ENCODE measurements at places on chromosomes 6 and 20.
A peak's percentile ranks its signal among the peaks of the same experiment; 100 is the strongest.

DNA sequence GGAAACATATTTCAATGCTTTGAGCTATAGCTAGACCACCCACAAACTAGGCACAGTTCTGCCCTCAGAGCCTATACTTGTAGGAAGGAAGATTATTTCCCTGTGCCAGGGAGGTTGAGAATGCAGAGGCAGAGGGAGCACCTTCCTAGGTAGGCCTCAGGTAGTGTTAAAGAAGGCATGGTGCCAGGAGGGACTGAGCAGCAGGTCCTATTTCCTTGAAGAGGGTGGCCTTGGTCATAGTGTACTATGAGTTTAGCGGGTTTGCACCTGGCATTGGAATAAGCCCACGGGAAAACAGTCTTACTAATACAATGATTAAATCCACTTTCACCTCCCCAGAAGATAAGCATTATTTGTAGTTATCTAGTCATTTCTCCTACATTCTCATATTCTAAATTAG lies 375.4 kb downstream of the CDKAL1 start:
- DNase-seq: no peak

GRCh38 chr6:116514111-116514510 lies 2.7 kb downstream of the CALHM5 start:
- no peak for DNase-seq

DNA sequence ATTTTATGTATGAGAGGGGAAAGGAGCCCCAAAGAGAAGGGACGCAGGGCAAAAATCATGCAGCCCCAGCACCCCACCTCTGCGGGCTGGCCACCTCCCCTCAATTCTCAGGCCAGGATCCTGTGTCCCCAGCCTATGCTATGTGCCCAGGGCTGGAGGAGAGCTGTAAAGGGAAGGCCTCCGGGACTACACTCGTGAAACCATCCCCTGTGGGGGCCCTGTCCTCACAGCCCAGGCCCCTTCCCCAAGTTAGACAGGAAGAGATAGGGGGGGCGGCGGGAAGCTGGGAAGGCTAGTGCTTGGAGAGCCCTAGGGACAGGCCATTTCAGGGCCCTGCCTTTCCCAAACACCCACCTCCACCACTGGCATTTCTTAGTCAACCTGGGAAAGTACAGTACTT lies 1.4 kb upstream of the COL11A2 start:
- DNase-seq: no peak

DNA sequence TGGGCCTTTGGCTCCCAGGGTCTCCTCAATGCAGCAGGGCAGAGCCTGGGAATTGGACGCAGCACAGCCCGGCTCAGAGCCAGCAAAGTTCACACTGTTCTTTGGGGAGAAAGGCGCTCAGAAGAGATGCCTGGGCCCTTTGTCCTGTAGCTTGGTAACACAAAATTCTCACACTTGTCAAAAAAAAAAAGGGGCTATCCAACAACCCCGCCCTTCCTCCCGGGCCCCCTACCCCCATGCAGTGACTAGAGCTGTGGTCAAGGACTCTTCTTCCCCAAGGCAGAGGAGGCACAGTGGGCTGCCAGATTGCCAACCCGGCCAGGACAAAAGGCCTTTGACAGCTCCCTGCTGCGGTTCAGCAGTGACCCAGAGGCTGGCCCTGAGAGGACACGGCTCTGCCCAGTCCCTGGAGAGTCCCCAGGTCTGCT lies 2.0 kb downstream of the NKAIN4 start:
- DNase-seq: no peak

GRCh38 chr6:18988636-18989035 lies 601.5 kb downstream of the RNF144B start:
- DNase-seq: no peak

GRCh38 chr6:121032268-121033006 lies 301.8 kb downstream of the TBC1D32 start:
- DNase-seq: no peak

DNA sequence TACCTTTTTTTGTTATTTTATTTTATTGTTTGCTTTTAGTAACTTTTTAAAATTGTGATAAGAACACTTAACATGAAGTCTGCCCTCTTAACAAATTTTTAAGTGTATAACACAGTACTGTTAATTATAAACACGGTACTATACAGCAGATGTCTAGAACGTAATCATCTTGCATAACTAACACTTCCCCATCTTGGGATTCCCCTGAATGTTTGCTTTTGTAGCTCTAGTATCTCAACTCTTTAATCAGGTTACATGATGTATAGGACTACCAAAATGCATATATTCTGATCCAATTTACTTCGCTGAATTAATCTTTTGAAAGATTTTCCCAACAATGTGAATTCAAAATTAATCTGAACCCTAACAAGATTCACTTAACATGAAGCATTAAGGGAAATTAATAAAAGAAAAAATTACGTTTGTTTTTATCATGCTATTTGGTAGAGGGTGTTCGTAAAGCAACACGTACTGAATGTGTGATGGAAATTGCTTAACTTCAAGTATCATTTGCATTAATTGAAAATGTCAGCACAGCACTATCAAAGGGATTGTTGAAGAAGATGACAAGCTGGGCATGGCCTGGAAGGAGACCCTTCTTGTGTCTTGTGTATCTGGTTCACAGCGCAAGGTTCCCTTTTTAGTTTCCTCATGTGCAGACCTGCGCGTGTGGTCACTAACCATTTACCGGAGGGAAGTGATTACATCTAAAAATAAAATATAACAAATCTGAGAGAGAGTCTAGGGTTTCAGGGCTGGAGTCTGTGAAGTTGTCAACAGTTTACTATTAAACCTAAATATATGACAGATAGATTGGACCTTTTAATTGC lies 15.2 kb downstream of the COL19A1 start:
- no peak for DNase-seq

GRCh38 chr20:55151171-55151570 lies 675.8 kb downstream of the DOK5 start:
- no peak for DNase-seq

DNA sequence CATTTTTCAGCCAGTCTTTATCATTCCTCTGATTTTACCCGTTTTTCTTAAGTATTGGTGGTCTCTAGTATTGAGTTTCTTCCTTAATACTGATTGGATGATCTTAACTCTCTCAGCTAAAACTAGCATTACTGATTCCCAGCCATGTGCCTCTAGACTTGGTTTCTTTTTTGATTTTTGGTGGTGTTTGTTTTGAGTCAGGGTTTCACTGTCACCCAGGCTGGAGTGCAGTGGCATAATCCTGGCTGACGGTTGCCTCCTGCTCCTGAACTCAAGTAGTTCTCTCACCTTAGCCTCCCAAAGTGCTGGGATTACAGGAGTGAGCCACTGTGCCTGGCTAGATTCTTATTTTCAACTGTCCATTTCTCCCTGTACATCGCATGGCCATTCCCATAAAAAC lies 24.9 kb downstream of the DPPA5 start:
- DNase-seq: no peak

DNA sequence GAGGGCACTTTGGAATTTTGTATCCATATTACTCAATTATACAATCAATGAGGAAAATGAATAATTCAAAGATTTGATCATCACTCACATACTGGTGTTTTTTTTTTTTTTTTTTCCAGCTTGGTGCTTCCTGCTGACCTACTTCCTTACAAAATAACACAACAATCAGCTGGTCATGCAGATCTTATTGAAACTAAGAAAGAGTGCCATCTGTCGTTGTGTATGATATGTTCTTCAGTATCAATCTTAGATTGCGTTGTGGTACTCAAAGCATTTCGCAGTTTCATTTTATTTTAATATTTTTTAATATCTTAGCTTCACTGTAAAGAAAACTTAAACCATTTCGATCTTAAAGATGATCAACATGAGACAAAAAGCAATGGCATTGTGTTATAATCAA lies 155.6 kb downstream of the OGFRL1 start:
- DNase-seq: no peak

- no peak for DNase-seq
Observed at GRCh38 chr6:37020812-37021211, 15.4 kb downstream of the FGD2 start.

- no peak for DNase-seq
Observed at GRCh38 chr6:35044145-35044745, 96.9 kb downstream of the TCP11 start.

DNA sequence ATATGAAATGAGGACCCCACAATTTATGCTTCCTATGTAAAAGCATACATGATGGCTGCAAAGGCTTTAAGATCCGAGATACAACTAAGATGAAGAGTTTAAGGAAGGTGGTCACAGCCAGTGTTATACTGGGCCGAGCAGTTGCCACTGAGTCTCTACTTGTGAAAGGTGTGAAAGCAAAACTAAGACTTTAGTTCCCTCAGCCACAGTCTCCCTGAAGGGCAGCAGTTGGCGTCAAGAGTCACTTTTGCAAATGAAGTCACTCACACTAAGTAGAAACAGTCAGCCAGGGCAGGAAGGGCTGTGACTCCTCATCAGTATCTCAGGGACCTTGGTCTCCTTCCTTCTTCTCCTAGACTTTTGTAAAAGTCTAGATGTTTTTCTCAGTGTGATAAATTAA lies 191.6 kb upstream of the MCHR2 start:
- DNase-seq: no peak

DNA sequence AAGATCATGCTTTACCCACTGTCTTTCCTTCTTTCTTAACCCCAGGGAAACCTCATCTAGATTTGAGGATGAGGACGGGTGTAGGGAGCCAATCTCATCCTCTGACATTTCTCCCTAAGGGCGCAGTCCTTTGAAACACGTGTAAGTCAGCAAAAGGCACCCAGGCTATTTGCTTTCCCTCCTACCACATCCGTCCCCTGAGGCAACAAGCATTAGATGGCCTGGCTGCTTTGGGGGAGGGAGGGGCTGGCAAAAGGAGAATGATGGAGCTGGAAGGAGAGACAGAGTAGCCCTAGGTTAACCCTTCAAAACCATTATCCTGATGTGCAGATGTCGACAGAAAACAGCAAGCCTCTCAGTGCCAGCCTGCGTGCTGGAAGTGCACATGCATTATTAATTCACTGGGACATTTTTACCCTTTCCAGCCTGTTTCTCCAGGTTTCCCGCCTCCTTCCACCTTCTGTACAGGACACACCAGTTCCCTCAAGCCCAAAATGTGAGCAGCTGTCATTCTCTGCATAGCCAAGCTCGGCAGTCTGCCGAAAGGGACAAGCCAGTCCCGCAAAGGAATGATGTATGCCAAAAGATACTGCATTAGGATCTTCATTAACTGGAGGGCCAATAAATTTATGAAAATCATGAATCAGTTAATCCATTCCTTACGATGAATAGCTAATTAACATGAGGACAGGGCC lies 547.2 kb downstream of the CD83 start:
- peak; percentile 29 for DNase-seq

GRCh38 chr6:92364948-92365541 lies 1054.3 kb downstream of the EPHA7 start:
- no peak for DNase-seq

DNA sequence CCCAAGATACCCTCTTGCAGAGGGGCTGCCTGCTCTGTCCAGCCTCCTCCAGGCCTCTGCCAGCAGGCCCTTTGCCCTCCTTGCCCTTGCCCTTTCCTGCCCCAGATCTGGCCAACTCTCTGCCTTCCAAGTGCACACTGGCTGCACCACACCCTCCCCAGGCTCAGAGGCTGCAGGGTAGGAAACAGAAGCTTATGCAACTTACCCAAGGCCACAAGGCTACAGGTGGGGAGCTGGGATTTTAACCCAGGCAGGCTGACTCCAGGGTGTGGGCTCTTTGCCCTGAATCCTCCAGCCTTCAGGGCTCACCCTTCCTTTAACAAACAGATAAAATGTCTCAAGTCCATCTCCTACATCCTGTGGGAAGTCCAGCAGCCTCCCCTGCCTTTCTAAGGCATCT lies 14.5 kb upstream of the TRAF3IP2 start:
- no peak for DNase-seq

- DNase-seq: no peak
Observed at GRCh38 chr20:1823450-1823844, 71.8 kb upstream of the SIRPA start.

DNA sequence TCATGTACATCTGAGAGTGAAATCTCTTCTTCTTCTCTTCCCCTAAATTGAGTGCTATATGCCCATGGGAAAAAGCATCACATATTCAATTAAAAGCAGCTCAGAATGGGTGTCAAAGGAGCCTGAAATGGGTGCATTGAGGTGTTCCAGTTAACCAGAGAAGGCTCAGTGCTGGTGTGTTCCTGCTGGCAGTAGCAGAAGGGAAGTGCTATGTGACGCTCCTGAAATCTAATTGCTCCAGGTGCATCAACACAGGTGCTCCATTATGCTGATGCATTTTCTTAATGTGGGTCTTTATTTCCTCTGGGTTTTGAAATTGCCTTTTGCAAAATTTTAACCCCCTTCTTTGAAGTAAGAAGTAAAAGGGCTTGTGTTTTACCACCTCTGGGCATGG lies 17.9 kb downstream of the SLC22A2 start:
- no peak for DNase-seq

DNA sequence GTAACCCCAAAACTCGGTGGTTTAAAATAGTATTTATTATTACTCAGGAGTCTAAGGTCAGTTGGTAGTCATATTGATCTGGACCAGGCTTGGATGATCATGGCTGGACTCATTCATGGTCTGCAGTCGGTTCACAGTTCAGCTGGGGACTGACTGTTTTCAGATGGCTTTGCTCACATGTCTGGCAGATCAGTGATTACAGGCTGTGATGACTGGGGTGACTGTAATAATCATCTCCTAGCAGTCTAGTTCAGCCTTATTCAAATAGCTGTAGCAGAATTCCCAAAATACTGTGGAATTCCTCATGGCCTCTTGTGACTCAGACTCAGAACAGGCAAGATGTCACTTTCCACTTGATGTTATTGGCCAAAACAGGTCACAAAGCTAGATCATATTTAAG lies 16.4 kb upstream of the NT5DC1 start:
- DNase-seq: no peak

- no peak for DNase-seq
Observed at GRCh38 chr20:11064946-11065345, 391.1 kb upstream of the JAG1 start.

- DNase-seq: no peak
Observed at GRCh38 chr20:37190354-37191112, 11.2 kb upstream of the MROH8 start.

GRCh38 chr6:2127484-2127911 lies 117.9 kb downstream of the GMDS start:
- DNase-seq: no peak

GRCh38 chr20:18672834-18673233 lies 85.0 kb downstream of the DTD1 start:
- no peak for DNase-seq

DNA sequence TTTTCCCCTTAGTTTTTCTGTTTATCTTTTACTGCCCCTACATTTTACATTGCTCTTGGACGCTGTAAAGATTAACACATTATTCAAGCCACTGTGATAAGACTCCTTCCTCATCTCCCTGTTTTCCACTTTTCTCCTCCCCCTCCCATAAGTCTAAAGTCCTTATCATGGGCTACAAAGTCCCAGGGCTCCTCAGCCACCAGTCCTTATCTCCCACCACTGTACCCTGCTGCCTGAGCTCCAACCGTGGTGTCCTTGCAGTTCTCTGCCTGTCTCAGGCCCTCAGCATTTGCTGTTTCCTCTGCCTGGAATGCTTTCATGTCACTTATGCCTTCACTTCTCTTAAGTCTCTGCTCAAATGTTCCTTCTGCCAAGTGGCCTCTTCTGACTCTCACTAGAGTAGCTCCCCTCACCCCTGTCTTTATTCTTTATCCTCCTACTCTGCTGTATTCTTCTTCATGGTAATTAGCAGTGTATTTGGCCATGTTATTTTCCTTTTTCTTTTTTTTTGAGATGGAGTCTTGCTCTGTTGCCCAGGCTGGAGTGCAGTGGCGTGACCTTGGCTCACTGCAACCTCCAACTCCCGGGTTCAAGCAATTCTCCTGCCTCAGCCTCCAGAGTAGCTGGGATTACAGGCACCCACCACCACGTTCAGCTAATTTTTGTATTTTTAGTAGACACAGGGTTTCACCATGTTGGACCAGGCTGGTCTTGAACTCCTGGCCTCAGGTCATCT lies 10.8 kb upstream of the LATS1 start:
- no peak for DNase-seq
